CD4-positive, alpha-beta T cell treated with Interferon alpha-2 for 1 hour (primary cell): ENCODE measurements at places on chromosomes 12 and 14.

- DNase-seq = no peak
These were observed 105.0 kb downstream of the FAR2 start for GRCh38 chr12:29253906-29254625.

GRCh38 chr14:70807898-70808415 is 1.4 kb downstream of the MAP3K9 start:
- DNase-seq = peak; percentile 55

GRCh38 chr12:20963762-20964161 is 153.3 kb downstream of the SLCO1B3 start:
- DNase-seq = no peak

DNA sequence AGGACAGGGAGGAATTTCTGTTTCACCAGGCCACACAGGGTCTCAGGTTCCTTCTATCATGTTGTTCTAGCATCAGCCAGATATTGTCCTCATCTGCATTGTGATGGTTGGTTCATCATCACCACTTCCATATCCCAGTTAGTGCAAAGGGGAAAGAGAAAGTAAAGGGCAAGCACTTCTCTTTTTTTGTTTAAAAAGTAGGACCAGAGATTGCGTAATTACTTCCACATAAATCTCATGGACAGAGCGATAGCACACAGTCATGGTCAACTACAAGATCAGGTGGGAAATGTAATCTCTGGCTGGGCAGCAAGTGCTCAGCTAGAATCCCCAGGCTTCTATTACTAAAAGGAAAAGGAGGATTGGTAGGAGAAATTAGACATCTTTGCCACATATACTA is 155.1 kb downstream of the KIF21A start:
- no peak for DNase-seq

- no peak for DNase-seq
These were observed 183.9 kb downstream of the APAF1 start for GRCh38 chr12:98828802-98829600.

DNA sequence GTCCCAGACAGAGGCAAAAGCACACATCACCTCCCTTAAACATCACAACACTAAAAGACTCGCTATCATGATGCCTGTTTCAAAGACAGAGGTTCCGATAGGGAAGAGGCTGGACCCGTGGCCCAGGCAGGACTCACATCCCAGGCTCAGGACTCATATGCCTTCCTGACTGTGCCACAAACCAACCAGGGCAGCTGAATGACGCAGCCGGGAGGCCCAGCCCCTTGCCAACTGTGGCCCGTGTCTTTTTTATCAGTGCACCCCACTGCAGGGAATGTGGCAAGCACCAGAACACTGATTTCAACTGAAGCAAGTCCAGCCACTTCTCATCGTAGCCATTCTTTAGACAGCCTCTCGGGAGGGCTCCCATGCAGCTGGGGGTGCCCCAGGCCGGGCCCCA is 132.3 kb downstream of the KSR2 start:
- no peak for DNase-seq

GRCh38 chr12:117797202-117797601 is 171.6 kb downstream of the KSR2 start:
- DNase-seq = no peak

DNA sequence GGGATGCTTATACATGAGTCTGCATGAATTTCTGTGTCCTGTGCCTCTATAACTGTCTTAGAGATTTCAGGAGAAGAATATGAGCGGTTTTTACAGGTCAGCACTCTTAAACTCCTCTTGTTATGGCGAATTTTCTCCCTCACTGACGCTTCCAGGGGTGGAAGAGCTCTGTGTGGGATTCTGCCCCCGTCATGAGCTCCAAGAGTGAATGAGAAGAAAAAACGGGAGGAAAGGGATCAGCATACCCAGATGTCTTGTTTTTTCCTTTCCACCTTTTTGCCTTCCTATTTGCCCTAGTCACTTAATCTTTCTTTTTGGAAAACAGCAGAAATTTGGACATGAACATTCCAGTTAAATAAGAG is 651 bp downstream of the PFKM start:
- DNase-seq = no peak

DNA sequence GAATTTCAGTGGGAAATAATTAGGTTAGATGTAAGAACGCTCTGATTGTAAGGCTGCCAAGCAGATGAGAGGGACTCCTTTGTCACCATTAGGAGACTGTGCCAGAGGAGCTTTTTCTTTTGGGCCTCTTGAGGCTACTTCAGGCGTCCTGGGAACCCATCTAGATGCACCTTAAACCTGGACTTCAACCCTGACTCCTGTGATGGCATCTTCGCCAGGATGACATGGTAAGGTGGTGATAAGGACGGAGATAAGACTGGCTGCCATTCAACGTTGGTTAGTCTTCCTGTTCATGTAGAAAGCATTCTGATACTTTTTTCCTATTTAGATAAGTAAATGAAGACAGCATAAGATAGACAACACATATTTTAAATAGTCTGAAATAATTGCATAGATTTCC is 36.3 kb downstream of the STK38L start:
- no peak for DNase-seq

- no peak for DNase-seq
These were observed 17.2 kb downstream of the BDKRB2 start for GRCh38 chr14:96221841-96222240.

DNA sequence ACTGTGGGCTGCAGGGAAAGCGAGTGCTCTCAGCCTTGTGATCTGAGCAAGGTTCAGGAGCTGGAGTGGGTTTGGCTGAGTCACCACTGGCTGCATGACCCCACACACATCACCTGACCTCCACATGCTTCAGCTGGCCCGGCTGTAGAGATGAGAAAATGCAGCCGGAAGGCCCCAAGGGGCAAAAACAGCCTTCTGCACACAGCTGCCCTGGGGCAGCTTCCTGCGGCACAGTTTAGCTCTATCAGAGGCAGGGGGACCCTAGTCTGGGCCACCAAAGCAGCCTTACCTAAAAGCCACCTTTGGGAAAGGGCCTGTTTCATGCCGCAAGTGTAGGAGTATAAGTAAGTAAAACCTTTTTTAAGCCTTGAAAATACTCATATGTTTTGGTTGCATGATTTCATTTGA is 123.3 kb downstream of the SSPN start:
- DNase-seq = no peak

DNA sequence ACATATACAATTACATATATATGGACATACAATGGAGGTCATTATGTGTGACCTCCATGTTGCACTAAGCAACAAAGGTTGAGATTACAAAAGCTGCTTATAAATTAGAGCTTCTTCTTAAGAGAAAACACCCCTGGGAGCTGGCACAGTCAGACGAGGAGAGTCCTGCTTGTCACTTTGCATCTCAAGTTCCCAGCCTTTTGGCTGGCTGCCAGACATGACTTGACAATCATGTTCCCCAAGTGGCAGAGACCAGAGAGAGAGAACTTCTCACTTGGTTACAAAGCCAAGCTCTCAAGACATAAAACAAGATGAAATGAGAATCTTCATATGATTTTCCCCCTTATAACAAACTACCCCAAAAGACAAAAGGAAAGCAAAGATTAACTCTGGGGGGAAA is 8.5 kb upstream of the SYNJ2BP start:
- no peak for DNase-seq

GRCh38 chr12:118958520-118958919 is 22.8 kb upstream of the SRRM4 start:
- DNase-seq = no peak

DNA sequence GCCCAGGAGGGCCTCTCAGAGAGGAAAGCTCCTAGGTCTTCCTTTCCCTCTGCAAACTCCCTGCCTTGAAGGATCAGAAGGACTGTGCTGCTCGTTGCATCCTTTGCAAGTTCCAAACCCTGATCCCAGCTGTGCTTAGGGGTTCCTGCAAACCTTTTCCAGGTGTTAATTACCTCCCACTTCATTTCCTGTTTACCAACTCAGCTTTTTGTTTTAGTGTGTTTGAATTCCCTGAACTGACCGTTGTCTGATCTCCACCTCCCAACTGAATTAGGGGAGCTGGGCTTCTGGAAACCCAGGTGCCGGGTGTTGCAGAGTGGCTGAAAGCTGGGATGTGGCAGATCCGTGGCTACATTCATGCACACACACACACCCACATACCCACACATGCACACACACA is 20.6 kb upstream of the BDKRB1 start:
- no peak for DNase-seq

DNA sequence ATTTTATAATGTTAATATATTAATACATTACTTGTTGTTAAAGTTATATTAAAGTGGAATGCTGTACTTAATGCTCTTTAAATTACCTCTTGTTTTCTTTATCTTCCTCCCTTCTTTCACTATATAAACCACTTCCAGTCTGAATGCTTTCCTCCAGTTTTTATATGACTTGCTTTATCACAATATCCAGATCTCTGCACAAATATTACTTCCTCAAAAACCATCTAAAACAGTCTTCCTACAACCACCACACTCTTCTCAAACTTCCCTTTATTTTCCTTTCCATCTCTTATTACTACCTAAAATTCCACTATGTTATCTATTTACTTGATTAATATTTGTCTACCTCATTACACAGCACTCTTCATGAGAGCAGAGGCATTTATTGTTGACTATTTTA is 956.6 kb downstream of the LRFN5 start:
- no peak for DNase-seq

DNA sequence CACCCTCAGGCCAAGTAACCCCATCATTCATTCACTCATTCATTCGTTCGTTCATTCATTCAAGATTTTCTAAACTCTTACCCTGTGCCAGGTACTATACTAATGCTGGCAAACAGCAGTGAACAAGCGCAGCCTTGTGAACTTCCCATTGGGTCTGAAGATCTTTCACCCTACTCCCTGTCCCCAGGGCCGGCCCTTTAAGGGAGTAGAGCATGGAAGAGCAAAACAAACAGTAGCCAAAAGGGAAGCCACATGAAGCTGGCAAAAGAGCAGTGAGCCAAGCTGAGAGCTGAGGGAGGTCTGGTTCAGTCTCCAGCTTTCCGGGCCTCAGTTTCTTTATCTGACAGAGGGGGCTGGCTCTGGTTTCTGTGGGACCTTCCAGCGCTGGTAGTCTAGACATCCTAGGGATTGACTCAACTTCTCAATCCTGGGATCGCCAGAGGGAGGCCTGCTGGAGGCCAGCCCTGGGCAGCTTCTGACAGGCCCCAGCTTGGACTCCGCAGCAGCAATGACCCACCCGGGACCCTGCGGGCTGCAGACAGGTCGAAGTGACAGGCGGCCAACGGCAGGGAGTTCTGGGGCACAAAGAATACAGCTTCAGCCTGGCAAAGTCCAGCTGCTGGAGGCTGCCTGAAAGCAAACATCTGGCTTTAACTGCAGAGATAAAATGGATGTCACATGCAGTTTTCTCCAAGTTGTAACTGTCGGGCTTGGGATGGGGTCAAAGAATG is 27.1 kb downstream of the ACTN1 start:
- no peak for DNase-seq

DNA sequence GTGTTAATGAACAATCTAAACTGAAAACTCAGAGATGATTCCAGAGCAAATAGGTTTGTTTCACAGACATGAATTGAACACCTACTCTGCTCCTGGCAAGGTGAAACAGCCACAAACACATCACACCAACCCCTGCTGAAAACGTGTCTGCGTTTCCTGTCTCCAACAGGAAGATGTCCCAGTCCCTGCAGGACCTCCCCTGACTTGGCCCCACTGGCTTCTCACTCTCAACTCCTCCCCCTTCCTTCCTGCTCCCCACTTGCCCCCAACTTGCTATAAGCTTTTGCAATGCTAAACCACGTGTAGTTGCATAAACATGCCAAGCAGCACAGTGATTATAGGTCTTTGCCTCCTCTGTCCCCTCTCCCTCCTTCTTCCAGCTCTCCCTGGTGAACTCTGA is 567.6 kb downstream of the BCL11B start:
- DNase-seq = peak; percentile 69

DNA sequence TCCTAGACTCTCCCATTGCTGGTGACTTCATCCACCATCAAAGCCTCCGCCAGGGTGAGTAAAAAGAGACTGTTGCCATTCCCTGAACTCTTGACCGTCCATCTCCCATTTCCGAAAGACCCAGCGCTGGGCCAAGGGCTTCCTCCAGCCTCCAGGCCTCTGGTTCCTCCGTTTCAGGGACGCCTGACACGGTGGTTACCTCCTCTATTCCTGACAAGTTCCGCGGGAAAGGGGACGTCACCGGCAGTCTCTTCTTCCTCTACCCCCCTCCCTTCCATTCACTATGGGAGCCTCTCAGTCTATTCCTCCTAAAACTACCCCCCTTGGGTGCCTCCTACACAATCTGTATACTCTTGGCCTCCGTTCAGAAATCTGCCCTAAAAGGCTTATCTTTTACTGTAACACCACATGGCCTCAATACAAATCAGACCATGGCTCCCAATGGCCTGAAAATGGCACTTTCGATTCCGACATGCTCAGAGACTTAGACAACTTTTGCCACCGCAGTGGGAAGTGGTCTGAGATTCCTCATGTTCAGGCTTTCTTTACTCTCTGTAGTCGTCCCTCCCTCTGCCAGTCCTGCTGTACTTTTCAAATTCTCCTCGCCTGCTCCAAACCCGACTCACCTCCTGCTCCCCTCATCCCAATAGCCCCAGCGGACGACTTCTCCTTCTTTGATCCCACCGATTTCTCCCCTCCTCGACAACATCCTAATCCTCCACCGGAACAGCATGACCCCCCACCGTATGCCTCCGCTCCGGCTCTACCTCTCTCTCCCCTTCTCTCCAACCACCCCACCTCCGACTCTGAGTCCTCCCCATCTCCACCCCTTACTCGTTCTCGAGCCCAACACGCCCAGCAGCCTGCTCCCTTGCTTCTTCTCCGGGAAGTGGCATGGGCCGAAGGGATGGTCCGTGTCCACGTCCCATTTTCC is 70.4 kb downstream of the MOK start:
- no peak for DNase-seq

GRCh38 chr12:100651694-100652093 is 78.2 kb downstream of the GAS2L3 start:
- no peak for DNase-seq

- no peak for DNase-seq
These were observed 112.3 kb upstream of the BCL2L14 start for GRCh38 chr12:11958221-11959091.

DNA sequence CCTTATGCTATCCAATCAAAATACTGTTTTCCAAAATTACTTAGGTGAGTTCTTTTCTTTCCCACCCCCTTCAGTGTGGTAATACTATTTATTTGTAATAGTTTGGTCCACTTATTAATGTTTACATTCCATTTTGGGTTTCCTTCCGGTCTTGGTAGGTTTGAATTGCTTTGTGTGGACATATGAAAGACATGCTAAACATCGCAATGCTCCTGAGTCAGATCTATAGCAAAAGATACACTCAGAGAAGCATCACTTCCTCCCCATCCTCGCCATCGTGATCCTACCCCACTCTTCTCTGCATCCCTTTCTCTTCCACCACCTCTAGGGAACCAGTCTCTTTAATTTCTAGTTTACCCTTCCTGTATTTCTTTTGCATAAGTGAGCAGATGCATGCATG is 30.0 kb downstream of the TUNAR start:
- no peak for DNase-seq

- no peak for DNase-seq
These were observed 171.7 kb upstream of the RTL1 start for GRCh38 chr14:101075025-101075800.

GRCh38 chr14:85413836-85414526 is 116.0 kb upstream of the FLRT2 start:
- DNase-seq = no peak

DNA sequence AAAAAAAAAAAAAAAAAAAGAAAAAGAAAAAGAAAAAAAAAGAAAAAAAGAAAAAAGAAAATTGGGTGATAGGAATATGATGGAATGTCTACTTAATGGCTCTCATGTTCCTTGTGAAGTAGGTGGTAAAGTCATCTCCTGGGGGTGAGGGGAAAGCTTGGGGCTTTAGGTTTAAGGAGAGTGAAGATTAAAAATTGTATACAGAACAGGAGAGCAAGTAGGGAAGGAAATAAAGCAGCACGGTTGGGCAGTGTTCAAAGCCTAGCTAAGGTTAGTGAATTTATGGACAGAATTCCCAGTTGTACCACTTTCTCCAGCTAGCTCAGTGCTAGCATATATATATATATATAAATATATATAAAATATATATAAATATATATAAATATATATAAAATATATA is 40.0 kb upstream of the SLC2A13 start:
- no peak for DNase-seq
